T-cell (primary cell): ENCODE measurements at places on chromosomes 1 and 21.

GRCh38 chr21:42975886-42976608 lies 1.7 kb downstream of the PKNOX1 start:
- no peak for DNase-seq
- H3K36me3 ChIP-seq = no peaks in the 10 kb centered on the region
- peaks cover 13% of the 10 kb centered on the region for H3K4me1 ChIP-seq
- peak overlapping the region; percentile 77 for H3K4me3 ChIP-seq
- H3K27me3 ChIP-seq = no peaks in the 10 kb centered on the region
- peak overlapping the region; percentile 78 for H3K27ac ChIP-seq

DNA sequence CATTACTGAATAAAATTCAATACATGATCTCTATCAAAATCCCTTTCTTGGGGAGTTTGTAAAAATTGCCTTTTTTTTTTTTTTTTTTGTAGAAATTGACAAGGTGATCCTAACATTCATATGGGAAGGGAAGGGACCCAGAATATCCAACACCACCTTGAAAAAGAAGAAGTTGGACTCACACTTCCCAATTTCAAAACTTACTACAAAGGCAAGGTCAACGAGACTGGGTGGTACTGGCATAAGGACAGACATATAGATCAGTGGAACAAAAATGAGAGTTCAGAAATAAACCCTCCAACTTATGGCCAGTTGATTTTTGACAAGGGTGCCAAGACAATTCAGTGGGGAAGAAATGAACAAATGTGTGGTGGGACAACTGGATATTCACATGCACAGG lies 31.4 kb upstream of the CLSTN1 start:
- no peak overlapping the region for H3K4me3 ChIP-seq
- no peaks in the 10 kb centered on the region for H3K36me3 ChIP-seq
- no peak for DNase-seq
- H3K27me3 ChIP-seq = no peaks in the 10 kb centered on the region

DNA sequence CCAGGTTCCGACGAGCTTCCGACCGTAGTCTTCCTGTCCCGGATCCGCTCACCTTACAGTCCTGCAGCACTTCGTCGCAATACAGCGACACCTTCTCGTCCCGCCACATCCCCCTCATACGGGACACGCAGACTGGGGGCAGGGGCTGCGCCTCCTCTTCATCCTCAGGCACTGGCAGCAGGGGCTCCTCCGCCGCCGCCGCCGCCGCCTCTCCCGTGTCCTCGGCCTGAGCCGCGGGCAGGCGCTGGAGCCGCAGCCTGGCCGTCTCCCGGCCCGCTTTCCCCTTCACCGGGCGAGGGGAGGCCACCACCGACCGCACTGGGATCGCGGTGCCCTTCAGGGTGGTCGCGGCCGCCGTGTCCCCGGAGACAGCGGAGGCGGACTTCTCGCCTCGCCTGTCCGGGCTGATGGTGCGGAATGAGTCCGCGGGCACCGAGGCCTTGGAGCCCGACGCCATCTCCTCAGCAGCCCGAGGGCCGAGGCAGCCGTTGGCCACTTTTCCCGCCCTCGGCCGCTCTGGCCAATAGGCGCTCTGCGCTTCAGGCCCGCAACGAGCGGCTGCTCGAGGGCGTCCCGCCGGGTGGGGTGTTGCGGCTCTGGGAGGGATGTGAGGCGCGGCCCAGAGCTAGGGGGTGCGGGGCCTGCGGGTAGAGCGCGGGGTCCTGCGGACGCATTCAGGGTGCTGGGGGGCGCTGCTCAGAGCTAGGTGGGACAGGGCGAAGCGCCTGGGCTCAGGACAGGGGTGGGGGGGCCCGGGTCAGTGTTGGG lies at the start of gene SHCBP1L:
Gene SHCBP1L, minus strand, starts transcription at position 490 of the 768 bp plus-strand sequence. Its CDS starts 33 bp downstream, at position 457.
- H3K4me1 ChIP-seq = no peaks in the 10 kb centered on the region
- H3K27me3 ChIP-seq = peaks cover 33% of the 10 kb centered on the region
- no peak within 1 kb of the TSS for H3K4me3 ChIP-seq

- no peaks in the 10 kb centered on the region for H3K4me1 ChIP-seq
- no peak for DNase-seq
- H3K4me3 ChIP-seq = no peak overlapping the region
- H3K27ac ChIP-seq = no peak overlapping the region
Observed at GRCh38 chr1:37497832-37498231, 16.7 kb downstream of the MEAF6 start.

- H3K4me3 ChIP-seq = no peak overlapping the region
- H3K4me1 ChIP-seq = no peaks in the 10 kb centered on the region
- peaks cover 8% of the 10 kb centered on the region for H3K27me3 ChIP-seq
- DNase-seq = no peak
- H3K27ac ChIP-seq = no peak overlapping the region
Observed at GRCh38 chr1:33055210-33056008, 18.7 kb upstream of the AK2 start.

DNA sequence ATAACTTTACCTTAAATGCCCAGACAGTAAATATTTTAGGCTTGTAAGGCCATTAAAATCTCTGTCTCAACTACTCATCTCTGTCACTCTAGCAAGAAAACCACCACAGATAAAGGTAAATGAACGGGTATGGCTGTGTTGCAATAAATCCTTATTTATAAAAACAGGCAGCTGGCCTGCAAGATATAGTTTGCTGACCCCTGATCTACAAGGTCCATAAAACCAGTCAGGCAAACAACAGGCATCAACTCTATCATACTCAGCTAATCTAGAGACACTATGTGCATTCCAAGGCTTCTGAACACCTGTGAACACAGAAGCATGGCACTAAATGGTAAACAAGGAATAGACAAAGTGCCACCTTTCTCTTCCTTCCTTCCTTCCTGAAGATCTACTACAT lies 9.7 kb downstream of the FAF1 start:
- DNase-seq = no peak
- no peak overlapping the region for H3K4me3 ChIP-seq
- peaks cover 3% of the 10 kb centered on the region for H3K4me1 ChIP-seq
- no peaks in the 10 kb centered on the region for H3K36me3 ChIP-seq
- no peak overlapping the region for H3K27ac ChIP-seq
- H3K27me3 ChIP-seq = no peaks in the 10 kb centered on the region
